ENCODE measurements at places on chromosomes 7 and 10. TPM values are rescaled to one million over a fixed set of nuclear protein-coding genes. Genes with fewer than 3 reads are reported as not detected.

Gene CDH23
- total RNA-seq, result 0.07 TPM

Gene FAM241B
- 7.5 TPM for total RNA-seq

Gene OPN4
- total RNA-seq, result not detected

Gene SEMA3E
- total RNA-seq, result 0.51 TPM

Gene SCART1
- total RNA-seq, result 1.3 TPM

Gene GIMAP8
- total RNA-seq, result not detected

Gene LIPK
- total RNA-seq, result not detected

Gene SRRM3
- total RNA-seq, result 0.70 TPM

Gene LIPN
- not detected for total RNA-seq

Gene SEPTIN7
- total RNA-seq, result 187 TPM

Gene EPHA1
- total RNA-seq, result 1.2 TPM

Gene OR6B1
- total RNA-seq, result not detected

Gene HIF1AN
- 41.0 TPM for total RNA-seq

Gene RARRES2
- total RNA-seq, result not detected

Gene TMEM236
- 0.37 TPM for total RNA-seq

- DNase-seq, result peak; percentile 74
Observed at GRCh38 chr7:107564553-107565298, 955 bp downstream of the DUS4L start.

DNA sequence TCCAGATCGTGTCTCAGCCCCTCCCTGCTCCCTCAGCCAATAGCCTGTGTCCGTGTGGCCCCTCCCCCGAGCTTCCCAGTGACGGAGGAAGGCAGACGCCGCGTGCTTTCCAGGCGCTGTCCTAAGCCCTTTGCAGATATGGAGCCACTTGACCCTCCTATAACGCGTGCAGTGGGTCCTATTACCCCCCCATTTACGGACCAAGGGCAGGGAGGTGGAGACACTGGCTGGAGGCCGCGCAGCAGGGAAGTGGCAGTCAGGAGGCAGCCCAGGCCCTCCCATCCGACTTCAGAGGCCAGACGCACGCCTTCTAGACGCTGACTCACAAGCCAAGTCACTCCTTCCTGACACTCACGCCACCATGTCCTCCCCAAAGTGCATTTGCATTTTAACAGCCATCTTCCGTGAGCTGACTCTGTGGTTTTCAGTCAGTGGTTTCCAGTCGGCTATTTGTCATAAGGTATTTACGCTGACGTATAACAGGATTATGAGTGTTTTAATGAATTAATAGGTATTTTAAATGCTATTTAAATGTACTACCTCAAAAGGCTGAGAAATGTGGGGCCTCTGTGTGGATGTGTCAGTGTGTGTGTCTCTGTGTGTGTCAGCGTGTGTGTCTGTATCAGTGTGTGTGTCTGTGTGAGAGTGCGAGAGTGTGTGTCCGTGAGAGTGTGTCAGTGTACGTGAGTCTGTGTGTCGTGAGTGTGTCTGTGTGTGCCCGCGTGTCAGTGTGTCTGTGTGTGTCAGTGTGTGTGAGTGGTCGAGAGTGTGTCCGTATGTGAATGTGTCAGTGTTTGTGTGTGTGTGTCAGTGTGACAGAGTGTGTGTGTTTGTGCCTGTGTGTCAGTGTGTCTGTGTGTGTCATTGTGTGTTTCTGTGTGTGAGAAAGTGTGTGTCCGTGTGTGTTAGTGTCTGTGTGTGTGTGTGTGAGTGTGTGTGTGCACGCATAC, 92.0 kb upstream of the INSIG1 start:
- DNase-seq, result peak; percentile 96

DNA sequence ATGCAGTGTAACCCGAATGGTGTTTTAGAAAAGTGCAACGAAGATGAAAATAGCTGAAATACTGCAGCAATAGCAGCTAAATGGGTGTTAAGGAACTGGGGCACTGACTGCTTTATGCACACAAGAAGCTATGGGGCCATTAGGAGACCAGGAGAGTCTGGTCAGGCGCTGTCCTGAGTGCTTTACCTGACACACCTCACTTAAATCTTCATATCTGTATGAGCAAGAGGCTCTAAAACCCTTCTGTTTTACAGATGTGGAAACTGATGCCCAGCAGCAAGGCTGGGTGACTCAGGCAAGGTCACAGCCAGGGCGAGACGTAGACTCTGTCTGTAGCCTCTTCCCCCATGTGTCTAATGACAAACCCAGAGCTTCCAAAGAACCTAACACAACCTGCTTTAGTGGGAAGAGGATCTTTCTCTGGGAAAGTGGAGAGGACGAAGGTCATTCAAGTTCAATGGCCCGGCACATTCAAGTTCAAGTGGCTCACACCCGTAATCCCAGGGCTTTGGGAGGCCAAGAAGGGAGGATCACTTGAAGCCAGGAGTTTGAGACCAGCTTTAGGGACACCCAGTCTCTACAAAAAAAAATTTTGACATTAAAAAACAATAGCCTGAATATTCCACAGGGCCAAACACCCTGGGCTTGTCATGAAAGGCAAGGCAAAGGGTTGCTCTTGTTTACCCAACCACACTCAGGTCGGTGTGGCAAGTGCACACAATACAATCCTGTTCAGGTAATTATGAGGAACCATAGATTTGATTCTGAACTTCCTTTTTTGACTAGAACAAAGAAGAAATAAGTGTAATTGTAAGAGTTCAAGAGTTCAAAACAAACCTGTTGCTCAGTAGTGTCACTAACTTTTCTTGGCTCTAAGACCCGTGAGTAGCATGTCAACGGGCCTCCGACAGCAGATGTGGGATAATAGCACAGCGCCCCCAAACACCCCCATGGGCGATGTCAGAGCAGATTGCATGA, 53.7 kb upstream of the KLF6 start:
- no peak for DNase-seq

GRCh38 chr7:102914585-102914984, 1.8 kb downstream of the LRRC17 start:
- no peak for DNase-seq

- DNase-seq, result no peak
Observed at GRCh38 chr7:95317546-95317945, 6.8 kb downstream of the PON1 start.

- DNase-seq, result peak; percentile 10
Observed at GRCh38 chr7:111531993-111532392, 30.3 kb downstream of the IMMP2L start.

GRCh38 chr10:11086177-11086840, 68.6 kb downstream of the CELF2 start:
- DNase-seq, result no peak

DNA sequence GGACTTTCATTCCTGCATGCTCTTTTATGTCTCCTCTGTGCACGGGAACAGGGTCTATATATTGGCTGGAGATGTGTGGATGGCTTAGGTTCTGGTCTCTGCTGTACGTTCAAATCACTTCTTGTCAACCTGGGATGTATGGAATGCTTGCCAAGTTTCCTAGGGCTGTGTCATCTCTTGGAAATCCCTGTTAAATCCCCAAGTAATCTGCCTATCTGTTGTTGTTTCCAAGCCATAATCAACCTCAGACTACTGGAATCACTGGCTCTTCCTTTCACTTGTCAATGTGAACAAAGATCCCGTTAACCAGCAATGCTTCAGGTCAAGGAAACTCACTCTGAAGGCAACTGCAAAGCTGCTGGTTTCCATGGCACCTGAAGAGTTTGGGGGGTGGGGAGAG, 93.3 kb upstream of the FAM171A1 start:
- no peak for DNase-seq

DNA sequence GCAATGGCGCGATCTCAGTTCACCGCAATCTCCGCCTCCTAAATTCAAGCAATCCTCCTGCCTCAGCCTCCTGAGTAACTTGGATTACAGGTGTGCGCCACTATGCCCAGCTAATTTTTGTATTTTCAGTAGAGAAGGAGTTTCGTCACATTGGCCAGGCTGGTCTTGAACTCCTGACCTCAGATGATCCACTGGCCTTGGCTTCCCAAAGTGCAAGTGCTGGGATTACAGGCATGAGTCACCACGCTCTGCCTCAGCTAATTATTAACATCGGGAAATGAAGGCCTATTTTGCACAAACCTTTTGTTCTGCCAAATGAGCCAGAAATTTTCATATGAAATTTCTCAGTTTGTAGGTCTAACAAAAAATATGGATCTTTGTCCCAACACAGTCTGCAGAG, 106.7 kb upstream of the ODAD2 start:
- DNase-seq, result no peak

DNA sequence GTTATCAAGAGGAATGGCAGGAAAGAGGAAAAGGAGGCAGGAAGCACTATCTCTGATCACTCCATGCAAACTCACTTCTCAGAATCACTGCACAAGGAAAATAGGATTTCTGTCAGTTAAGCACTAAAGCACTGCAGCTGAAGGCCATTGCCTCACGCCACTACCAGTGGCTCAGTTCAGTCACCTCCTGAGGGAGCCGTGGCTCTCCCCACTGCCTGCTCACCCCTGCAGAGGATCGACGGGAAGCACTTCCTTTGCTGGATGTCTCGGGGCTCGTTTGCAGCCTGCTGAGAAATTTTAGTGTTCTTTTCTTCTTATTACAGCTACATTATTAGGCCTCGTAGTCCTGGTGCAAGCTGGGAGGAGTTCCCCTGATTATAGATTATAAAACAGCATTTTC, 90.1 kb upstream of the ADCY1 start:
- no peak for DNase-seq

DNA sequence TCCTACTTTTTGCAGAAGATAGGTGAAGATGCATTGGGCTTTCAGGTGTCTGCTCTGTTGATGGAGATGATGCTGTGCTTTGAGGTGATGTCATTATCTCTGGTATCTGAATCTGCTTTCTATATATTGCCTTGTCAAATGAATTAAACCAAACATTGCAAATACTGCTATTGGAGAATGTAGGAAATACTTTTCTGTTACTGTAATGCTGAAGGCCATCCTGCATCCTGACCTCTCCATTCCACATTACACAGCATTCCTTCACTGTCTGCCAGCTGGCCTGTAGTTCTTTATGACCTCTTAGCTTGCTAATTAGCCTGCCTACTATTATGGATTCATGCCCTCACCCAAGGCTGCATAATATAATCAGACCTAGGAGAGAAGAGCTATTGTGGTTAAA, 73.2 kb downstream of the VCL start:
- no peak for DNase-seq

GRCh38 chr7:140391634-140392033, 6.7 kb downstream of the SLC37A3 start:
- DNase-seq, result no peak

DNA sequence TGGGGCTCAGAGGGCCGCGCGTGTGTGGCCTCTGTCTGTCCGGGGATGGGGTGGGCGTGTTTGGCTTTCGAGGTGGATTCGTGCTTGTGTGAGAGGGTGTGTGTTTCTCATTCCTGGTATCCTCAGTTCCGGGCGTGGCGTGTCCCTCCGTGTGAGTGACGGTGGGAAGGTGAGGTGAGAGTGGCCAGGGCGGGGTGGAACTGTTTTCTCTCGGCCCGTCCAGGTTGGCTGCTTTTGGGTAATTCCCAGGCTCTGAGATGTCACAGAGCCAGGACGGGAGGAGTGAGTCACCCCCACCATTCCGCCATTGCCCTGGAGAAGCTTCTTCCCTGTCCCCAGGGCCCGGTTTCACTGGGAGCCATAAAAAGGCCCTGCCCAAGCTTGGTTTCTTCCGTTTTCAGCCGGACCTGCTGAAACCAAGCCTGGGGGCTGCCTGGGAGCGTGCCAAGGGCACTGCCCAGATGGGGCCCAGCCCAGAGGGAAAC, 21.3 kb upstream of the CLDN4 start:
- DNase-seq, result peak; percentile 55

GRCh38 chr7:83150310-83150709, 12.4 kb downstream of the PCLO start:
- no peak for DNase-seq

DNA sequence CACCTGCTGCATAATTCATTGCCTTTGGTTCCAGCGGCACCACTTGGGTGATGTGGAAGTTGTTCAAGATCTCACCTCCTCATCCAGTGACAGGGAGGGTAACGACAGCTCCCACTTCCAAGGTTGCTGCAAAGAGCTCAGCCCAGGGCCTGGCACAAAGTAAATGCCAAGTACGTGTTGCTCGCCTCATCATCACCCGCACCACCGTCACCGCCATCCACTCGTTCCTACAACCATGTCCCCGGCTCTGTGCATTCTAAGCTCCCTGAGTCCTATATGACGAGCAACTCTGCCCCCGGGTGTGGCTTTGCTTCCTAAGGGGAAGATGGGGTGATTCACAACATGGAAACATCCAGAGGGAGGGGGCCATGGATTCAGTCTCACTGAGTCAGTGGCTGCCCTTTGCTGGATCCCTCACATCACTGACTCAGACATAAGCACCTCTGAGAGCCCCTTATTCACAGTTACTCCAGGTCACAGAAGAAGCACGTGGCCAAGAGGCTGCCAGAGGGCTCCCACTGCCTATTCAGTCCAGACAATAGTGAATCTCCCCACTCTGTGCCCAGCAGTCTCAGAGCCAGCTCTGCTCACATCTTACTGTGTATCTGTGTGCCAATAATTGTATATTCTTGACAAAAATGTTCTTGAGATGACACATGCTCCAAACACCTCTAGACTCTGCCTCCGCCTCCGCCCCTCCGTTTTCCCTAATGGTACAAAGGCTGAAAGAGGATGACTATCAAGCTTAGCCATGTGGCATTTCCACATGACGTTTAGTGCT, 159.1 kb downstream of the GFRA1 start:
- peak; percentile 42 for DNase-seq

GRCh38 chr10:93471110-93471651, 11.0 kb downstream of the MYOF start:
- peak; percentile 87 for DNase-seq

DNA sequence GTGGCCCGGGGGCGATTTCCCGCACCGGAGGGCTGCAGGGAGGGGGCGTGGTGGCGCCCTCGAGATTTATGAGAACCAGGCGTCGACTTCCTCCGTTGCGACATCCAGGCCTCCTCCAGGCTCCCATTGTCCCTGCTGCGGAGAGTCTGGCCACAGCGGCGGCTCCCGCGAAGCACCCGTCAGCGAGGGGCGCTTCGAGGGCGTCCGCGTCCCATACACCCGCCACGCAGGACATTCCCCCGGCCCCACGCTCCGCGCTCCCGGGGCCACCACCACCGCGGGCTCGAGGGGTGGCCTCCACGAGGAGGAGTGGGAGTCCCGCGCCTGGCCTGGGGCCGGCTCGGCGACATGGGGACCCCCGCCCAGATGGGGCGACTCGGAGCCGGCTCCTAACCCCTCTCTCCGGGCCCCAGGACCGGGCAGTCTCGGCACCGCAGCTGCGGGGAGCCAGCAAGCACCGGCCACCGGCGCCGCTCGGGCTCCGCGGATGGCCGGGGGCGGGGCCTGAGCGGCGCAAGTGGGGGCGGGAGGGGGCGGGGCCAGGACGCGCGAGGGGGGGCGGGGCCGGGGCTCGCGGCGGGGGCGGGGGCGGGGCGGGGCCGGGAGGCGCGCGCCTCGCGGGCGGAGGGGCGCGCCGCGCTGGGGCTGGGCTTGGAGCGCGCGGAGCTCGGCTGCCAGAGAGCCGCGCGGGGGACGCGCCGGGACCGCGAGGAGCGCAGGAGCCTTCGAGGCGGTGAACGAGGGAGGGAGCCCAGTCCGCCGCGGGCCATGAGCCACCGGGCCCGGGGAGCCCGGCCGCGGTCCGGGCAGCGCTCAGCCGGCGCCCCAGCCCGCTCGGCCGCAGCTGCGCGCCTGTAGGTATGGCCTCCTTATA, at the start of gene SH2B2:
Gene SH2B2 (plus strand): TSS at position 632 of the 874 bp plus-strand sequence. CDS start 13,683 bp downstream, outside the sequence.
- peak; percentile 74 for DNase-seq

Measured in MCF 10A (cell line).